ENCODE measurements at places on chromosomes 11 and 22. TPM values are rescaled to one million over a fixed set of nuclear protein-coding genes. Genes with fewer than 3 reads are reported as not detected.

BCO2 gene
- total RNA-seq = 0.84 TPM

HEPN1 gene
- total RNA-seq = not detected

FUT4 gene
- 54.4 TPM for total RNA-seq

RAG2 gene
- not detected for total RNA-seq

C11orf42 gene
- total RNA-seq = not detected

GAL3ST1 gene
- total RNA-seq = 7.8 TPM

CDCA5 gene
- 66.1 TPM for total RNA-seq

- no peak for DNase-seq
Measured at GRCh38 chr11:47854667-47855066, 6.5 kb upstream of the NUP160 start.

DNA sequence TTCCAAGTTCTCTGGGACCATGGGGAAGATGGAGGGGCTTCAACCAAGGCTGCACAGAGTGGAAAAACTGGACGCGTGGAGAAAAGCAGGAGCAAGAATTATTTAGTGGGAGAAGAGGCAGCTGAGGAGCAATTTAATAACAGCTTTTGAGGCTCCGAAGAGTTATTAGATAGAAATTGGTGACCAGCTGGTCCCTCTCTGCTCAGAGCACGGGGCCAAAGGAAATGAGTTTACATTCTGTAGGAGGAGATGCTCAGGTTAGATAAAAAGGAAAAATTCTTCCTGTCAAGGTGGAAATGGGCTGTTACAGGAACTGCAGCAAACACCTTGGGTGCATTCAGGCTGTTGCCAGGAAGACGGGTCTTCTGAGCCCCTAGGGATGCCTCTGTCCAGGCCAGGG lies 47.0 kb upstream of the GALNT18 start:
- no peak for DNase-seq

DNA sequence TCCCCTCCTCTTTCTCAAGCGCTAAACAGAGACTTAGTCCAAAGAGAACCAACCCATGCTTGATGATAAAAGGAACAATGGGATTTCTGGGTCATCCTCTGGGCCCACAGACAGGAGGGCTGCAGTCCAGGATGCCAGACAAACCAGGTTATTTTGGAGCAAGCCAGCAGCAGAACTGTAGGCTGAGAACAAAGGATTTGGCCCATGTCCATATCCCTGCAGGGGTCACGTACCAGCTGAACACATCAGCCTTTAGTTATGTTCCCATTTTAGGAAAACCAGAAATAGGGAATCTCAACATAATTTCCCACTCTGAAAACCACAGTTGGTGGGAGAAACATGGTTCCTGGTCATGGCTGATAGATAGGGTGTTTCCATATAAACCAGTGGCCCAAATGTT lies 533.6 kb upstream of the CADM1 start:
- DNase-seq = no peak

- DNase-seq = no peak
Measured at GRCh38 chr22:35322893-35323292, 23.2 kb downstream of the TOM1 start.
